Vagina (tissue), 2 donors: ENCODE measurements at places on chromosomes 7 and 10. TPM values are rescaled to one million over a fixed set of nuclear protein-coding genes. Genes with fewer than 3 reads are reported as not detected.

The TFR2 gene
- 0.25 TPM for total RNA-seq

The UBTD1 gene
- 18.4 TPM for total RNA-seq

The HSPA12A gene
- 28.7 TPM for total RNA-seq

The NUDT1 gene
- total RNA-seq = 19.4 TPM

The GHRHR gene
- total RNA-seq = not detected

The DDC gene
- total RNA-seq = 1.7 TPM

The IFIT3 gene
- 6.1 TPM for total RNA-seq

The CFTR gene
- not detected for total RNA-seq

The AKR1C8 gene
- not detected for total RNA-seq

GRCh38 chr7:158114056-158114850 is 473.4 kb downstream of the PTPRN2 start:
- DNase-seq = no peak

DNA sequence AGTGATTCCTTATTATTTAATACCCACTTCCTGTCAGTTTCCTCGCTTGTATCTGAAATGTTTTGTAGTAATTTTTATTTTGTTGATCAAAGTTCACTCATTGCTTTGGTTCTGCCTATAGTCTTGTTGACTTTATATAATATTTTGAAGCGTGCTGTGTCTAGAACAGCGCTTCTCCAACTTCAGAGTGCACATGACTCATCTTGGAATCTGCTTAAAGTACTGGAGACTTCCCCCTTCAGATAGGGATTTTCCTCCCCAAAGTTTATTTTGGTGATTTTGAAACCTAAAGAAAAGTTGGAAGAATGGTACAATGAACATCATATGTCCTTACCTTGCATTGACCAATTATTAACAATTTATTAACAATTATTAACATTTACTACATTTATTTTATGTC is 5.8 kb downstream of the COMTD1 start:
- DNase-seq = no peak

DNA sequence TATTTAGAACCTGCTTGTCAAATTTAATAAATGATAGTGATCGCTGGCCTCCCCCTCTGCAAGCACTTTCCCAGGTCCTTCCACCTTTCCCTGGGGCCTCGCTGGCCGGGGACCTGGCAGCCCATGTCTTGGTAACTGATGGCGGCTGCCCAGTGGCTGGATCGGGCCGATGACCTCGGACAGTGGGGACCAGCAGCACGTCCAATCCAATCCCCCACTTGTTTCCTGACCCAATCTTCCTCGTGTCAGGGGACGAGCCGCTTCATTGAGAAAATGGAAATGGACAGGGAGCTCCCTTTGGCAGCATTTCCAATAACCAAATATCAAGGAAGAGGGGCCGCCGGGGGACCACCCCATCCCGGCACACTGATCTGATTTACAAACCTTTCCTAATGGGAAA is 17.2 kb downstream of the EBF3 start:
- DNase-seq = no peak

DNA sequence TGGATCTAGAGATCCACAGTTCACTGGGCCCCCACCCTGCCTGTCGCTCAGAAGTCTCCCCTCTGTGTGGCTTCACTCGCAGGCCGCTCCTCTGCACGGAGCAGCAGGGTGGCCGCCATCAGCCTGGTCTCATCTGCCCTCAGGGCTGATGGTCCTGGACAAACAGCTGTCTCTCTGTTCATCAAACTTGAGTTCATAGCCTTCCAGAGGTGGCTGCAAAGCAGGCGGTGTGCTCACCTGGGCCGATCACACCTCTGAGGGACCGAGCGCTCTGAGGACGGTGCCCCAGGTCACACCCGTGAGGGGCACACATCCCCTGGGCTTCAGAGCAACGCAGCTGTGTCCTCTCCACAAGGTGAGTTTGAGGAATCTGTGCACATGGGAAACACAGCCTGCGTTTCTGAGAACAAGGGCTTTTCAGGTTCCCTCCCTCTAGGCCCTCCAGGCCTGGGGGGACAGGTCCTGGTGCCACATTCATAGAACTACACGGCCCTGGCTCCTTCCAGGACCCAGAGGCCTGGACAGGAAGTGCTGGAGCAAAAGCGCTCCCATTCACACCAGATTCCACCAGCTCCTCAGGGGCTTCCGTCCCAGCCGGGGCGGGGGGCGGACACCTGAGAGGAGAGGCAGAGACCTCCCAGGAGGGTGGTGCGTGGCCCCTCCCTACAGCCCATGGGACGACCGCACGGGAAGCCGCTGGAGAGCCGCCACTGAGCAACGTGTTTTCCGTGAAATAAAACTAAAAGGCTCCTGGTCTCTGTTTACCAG is 31.2 kb upstream of the FAM20C start:
- DNase-seq = no peak

- no peak for DNase-seq
Measured at GRCh38 chr10:101216207-101217043, 12.8 kb downstream of the LBX1 start.

DNA sequence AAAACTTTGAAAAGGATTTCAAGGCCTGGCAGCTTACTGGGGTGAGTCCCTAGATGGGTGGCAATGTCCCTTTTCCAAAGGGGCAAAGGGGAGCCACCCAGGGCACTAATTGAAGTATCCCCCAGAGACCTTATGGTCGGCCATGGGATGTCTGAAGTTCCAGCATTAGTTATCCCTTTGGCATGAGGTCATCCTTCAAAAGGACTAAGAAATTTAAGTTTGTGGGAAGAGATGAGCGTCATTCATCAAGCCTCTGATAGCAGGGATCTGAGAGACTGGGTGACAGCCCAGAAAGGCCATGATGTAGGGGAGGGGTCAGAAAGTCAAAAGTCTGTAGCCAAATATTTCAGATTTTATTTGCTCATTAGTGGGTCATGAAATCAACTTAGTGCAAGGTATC is 195.3 kb downstream of the ZNF438 start:
- DNase-seq = no peak

DNA sequence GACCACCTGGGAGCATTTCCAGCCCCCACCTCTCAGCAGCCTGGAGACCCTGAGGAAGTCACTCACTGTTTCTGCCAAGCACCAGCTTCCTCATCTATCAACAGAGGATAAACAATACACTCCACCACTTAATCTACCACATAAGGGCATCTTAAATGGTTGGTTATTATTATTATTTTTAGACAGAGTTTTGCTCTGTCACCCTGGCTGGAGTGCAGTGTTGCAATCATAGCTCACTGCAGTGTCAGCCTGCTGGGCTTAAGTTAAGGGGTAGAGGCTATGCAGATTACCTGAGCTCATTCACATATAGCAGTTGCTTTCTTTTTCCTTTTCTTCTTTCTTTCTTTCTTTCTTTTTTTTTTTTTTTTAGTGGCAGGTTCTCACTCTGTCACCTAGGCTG is 59.5 kb upstream of the ELN start:
- DNase-seq = no peak

DNA sequence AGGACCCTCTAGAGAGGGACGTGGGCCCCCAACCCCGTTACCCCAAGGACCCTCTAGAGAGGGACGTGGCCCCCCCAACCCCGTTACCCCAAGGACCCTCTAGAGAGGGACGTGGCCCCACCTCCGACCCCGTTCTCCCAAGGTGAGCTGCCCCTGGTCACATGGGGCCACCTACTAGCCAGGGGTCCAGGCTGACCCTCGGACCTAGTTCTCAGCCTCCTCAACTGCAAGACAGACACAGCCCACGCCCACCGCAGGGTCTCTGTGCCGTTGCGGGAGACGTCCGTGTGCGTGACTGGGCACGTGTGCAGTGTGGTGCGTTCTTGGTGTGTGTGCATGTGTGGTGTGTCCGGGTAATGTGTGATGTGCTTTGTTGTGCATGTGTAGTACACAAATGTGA is 21.6 kb upstream of the UTF1 start:
- no peak for DNase-seq

DNA sequence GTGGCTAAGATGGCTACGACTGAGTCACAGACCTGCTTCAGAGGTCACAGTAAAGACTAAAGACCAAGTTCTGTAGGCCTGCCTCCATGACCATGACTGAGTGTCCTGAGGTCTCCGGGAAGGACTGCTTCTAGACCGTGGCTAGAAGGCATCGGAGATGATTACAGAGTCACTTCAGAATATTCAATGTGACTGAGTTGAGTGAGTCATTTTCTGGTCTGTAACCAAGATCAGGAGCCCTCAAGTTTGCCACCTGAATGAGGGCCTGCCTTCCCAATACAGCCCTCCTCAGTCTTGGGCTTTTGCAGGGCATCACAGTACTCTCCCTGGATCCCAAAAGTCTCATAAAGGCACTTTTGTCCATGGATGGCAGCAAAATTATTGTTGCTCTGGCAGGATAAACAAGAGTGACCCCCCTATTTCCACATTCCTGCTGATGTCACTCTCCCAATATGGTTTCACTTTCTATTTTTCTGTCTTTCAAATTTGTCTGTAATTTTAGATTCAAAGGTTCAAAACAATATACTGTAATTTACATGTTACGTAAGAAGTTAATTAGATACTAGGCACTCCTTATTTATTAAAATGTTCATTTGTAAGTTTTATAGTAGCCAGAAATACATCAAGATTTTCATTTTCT is 47.7 kb upstream of the ZNF92 start:
- no peak for DNase-seq

DNA sequence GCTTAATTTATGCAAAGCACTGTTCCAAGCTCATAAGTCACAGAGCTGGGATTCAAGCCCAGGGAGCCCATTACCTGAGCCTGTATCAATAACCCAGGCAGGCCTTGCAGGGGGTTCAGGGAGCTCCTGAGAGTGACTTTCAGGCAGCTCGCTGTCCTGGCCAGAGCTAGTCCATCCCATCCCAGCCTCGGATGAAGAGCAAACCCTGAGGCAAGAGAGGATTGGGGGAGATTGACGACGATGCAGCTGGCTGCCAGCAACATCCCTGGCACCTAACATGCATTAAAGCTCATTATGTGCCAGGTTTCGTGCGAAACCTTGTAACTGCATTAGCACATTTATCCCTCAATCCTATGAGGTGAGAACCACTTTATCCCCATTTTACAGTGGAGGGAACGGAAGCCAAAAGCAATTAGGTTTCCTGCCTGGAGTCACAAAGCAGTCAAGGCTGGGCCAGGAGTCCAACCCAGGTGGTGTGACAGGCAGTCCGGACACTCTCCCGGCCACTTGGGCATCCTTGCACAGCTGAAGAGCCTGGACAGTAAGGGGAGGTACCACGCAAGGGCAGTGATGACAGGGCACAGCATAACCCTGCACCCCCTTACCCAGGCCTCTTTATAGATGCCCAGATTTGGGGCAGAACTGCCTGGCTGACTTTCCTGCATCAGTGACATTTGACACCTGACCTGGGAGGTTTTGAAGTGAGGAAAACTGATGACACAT is 129.8 kb upstream of the CHST15 start:
- DNase-seq = no peak

- DNase-seq = no peak
Measured at GRCh38 chr7:41885748-41886147, 182.9 kb upstream of the INHBA start.

DNA sequence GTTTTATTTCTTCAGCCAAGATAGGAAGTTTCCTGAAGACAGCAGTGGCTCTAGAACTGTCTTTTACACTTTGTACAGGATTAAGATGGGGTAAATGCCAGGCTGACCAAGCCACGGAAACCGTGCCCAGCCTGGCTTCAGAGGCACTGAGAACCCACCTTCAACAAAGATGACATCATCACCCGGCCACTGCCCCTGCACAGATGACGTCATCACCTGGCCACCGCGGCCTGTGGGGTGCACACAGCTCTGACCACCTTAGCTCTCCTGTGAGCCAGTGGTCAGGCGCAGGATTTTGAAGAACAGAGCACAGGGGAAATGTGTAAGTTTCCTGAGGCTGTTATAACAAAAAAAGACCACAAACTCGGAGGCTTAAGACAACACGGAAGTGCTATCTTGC is 486.4 kb upstream of the MKI67 start:
- no peak for DNase-seq

DNA sequence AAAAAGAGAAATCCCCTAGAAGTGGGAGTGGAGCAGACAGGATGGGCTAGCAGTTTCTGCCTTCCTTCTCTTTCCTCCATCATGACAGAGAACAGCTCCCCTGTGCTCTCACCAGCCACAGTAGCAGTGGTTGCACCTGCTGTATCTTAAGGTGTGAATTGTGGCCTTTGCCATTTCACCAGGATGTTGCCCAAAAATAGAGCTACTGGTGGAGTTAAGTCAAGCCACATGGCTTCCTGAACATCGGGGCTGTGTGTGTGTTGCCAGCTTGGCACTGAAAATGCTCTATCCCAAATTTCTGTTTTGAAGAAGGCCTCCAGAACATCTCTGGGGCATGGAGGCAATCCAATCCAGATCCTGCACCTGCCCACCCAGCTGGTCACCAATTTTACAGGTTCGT is 348.7 kb downstream of the EXOC4 start:
- no peak for DNase-seq

GRCh38 chr7:105408791-105409410 is 20.2 kb upstream of the SRPK2 start:
- DNase-seq = no peak

DNA sequence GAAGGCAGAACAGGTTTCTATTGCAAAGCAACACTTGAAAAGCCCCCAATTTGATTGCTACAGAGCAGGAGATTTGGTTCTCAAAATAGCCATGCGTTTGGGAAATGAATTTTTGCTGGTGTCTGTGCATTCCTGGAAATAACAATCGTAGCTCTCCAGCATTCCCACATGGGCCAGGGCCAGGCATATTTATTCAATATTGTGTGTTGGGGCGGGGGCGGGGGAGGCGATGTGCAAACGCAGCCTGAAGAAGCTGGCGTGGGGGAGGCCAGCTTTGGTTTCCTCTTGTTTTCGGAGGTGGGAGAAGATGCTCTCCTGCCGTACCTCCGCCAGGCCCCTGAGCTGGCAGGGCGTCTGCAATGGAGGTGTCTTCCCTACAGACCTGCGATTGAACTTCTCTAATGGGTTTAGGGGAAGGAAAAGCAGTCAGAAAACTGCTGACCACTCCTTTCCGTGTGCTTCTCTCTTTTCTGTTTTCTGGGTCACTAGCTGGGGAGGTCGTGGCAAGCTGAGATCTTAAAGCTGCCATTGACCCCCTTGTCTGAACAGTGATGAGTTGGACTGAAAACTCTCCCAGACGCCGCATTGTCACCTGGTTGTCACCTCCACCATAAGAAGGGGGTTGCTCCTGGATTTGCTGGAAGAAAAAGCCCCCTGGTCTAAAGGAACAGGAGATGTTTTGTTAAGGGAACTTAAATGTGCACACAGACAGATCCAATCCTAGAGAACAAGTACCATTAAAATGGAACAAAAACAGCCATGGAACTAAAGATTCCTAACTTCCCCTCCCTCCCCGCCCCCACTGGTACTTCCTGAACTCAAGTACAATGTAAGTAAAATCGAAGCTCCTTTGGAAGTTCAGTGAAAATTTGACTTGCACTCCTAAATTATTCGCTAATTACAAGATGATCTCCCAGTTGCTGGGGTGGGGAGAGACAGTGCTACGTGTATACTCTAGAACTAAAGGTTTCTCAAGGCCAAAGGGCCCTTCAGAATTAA is 56.4 kb upstream of the HABP2 start:
- DNase-seq = no peak
